ENCODE measurements at places on chromosomes 16 and 17.
A peak's percentile ranks its signal among the peaks of the same experiment; 100 is the strongest.

DNA sequence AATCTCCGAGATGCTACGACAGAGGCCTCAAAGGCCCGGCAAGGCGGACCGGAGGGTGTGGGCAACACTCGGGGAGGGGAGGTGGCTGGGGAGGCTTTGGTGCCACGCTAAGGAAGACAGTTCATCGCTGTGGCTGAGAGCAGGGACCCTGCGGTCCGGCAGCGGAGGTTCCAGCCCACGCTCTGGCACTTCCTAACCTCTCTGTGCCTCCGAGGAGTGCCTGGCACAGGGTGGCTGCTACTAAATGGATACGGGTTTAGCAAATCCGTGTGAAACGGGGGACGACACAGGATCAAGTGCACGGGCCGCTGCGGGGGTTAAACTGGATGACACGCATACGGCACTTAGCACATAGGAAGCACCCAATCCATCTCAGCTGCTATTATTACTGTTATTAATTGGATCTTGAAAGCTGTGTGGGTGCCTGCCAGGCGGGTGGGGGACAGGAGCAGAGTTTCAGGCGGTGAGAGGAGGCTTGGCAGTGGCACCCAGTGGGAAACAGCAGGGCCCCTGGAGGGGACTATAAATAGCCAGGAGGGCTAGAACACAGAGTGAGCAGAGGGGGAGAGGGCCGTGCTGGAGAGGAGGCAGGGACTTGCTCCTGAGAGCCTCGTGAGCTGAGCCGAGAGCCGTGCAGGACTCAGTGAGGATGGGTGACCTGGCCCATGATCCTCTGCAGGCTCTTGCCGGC is 45.0 kb downstream of the ABR start:
- no peak for DNase-seq

DNA sequence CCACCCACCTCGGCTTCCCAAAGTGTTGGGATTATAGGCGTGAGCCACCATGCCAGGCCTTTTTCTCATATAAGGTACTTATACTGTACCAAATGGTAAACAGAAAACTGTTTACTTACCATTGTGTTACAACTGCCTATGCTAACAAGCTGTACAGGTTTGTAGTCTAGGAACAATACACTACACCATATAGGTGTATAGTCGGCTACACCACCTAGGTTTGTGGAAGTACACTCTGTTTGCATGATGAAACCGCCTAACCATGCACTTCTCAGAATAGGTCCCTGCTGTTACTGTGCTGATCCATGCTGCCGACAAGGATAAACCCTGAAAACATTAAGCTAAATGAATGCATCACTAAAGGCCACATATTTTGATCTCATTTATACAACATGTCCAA is 18.9 kb downstream of the DNAJA2 start:
- no peak for DNase-seq

GRCh38 chr16:84471966-84472365 is 32.5 kb downstream of the MEAK7 start:
- no peak for DNase-seq

DNA sequence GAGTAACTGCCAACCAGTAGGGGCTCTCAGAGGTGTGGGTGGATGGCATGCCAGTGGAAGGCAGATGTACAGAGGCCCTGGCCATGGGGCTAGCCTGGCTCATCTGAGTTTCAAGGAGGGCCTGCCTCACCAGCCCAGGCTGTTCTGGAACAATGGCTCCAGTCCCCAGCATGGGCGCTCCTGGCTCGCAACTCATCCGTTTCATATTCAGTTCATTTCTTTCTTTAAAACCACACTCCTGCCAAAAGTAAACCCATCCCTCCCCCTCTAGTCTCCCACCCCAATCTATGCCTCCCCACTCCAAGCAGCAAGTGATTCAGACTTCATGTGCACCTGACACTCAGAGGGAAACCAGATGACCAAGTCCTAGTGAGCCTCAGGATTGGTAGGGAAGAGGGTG is 2.4 kb downstream of the CCL13 start:
- no peak for DNase-seq

DNA sequence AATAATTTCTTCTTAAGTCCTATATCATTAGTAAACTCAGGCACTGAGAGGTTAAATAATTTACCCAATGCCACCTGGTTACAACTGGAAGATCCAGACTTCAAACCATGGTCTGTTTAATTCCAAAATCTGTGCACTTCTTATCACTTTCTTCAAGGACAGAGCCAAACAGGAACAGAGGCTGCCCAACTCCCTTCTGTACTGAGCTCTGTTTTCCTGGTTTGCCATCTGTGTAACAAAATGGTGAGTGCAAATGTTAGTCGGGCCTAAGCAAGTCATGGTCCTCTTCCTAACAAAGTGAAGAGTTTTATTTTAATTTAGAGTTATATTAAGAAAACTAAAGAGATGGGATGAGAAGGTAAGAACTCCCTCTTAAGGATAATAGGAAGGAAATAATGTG is 80.6 kb upstream of the CCL2 start:
- no peak for DNase-seq

DNA sequence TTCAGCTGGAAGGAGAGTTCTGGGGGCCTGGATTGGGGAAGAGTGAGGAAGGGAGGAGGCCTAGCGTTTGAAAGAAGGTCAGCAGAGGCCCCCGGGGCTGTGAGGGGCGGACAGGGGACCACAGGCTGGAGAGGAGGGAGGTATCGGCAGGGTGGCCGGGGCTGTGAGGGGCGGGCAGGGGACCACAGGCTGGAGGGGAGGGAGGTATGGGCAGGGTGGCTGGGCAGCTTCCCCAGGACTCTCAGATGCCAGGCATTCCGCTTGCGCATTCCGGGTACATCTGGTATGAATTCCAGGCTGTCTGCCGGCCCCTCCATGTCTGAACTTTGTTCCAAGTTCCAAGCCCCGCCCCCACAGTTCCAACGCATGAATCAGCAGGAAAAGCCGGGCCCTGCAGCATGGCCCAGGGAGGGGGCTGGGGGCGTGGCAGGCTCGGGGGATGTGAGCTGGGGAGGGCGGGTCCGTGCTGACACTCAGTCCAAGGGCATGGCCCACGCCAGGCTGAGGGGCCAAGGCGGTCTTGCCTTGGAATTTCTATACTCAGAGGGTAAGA is 4.3 kb upstream of the TLCD2 start:
- DNase-seq, result no peak

- no peak for DNase-seq
Measured at GRCh38 chr16:12120217-12120981, 143.9 kb downstream of the SNX29 start.

DNA sequence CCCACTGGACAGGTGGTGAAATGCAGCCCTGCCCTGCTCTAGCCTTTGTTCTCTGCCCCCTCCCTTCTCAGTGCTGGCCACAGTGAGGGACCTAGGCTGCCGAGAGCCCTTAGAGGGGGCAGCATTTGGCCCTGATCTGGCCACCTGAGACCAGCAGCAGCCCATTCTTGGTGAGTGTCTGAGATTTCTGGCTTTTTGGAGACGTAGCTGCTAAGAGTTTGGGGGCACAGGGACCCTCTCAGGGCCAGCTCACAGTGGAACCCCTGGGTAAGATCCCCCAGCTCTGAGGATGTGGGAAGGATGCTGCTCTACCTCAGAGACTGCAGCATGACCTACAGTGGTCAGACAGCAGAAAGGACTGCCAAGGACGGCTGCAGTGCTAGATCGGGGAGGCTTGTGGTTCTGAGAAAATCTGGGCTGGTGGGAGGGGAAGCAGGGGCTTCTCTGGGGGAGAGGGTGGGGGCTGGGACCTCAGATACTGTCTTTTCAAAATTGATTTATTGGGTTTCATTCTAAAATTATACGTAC is 13.3 kb downstream of the GRB7 start:
- no peak for DNase-seq

GRCh38 chr17:27327397-27327796 is 33.5 kb downstream of the WSB1 start:
- no peak for DNase-seq

- DNase-seq, result no peak
Measured at GRCh38 chr16:69381231-69381630, 4.6 kb downstream of the TERF2 start.

- DNase-seq, result peak; percentile 33
Measured at GRCh38 chr16:56866955-56867830, 2.2 kb downstream of the SLC12A3 start.

- DNase-seq, result no peak
Measured at GRCh38 chr16:69241926-69242325, 55.0 kb downstream of the SNTB2 start.

DNA sequence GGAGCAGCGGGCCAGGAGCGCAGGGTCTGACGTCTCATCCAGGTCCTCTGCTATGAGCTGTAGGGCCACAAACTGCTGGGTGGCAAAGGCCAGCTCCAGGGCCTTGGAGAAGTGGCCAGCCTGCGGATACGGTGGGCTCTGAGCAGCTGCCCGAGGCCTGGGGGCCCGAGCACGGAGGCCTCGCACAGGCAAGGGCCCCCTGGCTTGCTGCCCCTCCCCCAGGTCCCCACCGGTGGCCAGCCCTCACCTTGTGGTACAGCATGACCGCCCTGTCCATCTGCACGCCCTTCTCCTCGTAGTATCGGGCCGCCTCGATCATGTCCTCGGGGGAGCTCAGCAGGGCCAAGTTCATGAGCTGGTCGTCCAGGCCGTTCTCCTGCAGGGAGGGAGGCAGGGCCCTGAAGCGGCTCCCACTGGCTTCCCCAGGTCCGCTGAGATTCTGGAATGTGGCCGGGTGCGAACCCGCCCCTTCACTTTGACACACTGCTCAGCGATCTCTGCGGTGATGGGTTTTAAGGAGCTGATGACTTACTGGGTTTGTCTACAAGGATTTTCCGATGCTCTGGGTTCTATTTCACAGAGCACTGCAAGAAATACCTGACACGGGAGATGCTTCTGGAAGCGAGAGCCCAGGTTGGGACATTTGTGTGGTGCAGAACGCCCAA is 9.8 kb upstream of the TMEM204 start:
- DNase-seq, result no peak

- no peak for DNase-seq
Measured at GRCh38 chr17:64781810-64782555, 119.9 kb upstream of the SMURF2 start.

GRCh38 chr17:57295526-57296023 is 39.3 kb downstream of the MSI2 start:
- no peak for DNase-seq

DNA sequence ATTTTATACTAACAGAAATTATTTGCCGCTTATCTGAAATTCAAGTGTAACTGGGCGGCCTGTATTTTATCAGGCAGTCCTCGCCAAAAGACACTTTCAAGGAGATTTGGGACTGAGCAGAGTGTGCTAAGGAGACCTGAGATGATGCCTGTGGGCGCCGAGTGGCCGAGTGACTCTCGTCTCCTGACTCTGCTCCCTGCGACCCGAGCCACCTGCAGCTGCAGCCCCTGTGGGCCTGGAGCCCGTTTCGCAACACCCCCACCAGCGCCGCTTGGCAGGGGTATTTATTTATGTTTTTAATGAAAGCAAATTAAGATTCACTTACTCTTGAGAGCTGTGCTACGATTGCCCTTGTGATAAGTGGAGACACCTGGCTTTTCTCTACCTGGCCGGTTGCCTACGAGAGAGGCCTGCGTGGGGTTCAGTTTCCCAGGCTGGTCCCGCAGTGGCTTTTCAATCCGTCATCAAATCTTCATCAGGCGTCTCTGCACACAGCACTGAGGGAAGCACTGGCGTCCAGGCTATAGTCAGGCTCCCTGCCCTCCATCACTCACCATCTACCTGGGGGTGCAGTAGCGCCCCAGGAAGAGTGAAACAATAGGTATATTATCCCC is 124.0 kb downstream of the SEC14L1 start:
- DNase-seq, result no peak

GRCh38 chr16:30357715-30358576 is 2.8 kb upstream of the CD2BP2 start:
- DNase-seq, result no peak

DNA sequence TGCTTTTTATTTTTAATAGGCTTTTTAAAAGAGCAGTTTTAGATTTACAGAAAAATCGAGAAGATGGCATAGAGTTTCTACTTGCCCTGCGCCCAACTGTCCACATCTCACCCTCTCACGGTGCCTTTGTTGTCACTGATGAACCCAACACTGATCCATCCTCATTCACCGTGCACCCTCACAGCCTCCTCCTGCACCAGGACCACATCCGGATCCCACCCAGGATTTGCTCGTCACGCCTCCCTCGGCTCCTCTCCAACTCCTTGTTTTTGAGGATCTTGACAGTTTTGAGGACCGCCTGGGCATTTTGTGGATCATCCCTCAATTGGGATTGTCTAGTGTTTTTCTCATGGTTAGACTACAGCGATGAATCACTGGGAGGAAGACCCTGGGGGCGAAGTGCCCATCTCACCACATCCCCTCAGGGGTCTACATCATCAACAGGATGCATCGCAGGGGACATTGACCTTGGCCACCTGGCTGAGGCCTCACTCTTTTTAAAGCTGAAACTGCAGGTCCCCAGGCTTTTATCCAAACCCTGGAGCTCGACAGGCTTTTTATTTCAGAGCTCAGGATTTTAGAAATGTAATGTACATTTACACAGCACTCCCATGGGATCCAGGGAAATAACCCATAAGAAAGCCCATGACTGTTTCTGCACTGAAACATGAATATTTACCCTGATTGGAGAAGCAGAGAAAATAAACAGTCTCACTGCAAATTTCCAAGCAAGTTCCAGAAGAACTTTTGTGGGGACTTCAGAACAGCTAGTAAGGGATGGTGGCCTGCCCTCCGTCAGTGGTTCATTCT is 71.8 kb upstream of the ZNF469 start:
- no peak for DNase-seq

DNA sequence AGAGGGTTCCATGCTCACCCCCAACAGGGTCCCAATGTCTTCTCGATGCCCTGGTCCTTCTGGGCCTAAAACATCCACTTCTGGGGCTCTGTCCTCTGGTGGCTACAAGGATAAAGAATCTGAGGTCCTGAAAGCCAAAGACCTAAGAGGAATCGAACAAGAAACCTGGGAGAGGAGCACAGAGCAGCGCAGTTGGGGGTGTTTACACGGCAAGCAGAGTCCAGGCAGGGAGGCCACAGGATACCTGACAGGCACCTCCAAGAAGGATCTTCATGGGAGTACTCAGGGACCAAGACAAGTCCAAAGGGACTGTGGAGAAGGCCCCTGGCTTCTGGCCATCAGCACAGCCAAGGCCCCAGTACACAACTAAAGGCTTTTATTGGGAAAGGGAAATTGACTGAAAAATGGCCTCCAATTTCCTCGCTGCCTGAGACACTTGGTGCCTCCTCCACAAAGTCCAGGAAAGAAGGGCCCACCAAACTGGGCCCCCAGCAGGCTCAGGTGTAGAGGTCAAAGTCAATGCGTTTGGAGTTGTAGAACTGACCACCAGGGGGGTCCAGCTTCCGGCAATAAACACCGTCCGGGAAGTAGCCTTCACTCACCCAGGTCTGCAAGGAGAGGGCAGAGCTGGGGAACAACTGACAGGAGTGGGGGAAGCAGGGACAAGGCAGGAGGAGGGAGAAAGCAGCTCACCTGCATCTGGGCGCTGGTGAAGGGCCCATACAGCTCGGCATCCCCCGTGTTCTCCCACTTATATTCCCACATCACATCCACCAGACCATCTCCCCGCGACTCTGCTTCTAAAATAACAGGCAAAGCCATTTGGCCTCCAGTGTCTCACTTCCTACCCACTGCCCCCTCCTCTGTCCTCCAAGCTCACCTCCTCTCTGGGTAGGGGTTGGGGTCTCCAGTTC is 2.4 kb downstream of the CD2BP2 start:
- DNase-seq, result no peak

GRCh38 chr17:81928544-81929252 is 1.2 kb upstream of the MAFG start:
- DNase-seq, result no peak

GRCh38 chr17:14202388-14203166 is 34.1 kb downstream of the CDRT15 start:
- DNase-seq, result no peak

- no peak for DNase-seq
Measured at GRCh38 chr17:80998118-80998747, 6.6 kb downstream of the CHMP6 start.

Measured in thymus (tissue), 14 donors.